ENCODE measurements at places on chromosomes 3 and 15.

GRCh38 chr3:51283421-51283820 lies 101.7 kb upstream of the MANF start:
- DNase-seq: no peak

- DNase-seq: no peak
Measured at GRCh38 chr3:69433969-69434325, 48.1 kb upstream of the FRMD4B start.

GRCh38 chr3:47536967-47537366 lies 23.5 kb upstream of the ELP6 start:
- DNase-seq: no peak

- no peak for DNase-seq
Measured at GRCh38 chr15:83616840-83617239, 37.1 kb upstream of the ADAMTSL3 start.

DNA sequence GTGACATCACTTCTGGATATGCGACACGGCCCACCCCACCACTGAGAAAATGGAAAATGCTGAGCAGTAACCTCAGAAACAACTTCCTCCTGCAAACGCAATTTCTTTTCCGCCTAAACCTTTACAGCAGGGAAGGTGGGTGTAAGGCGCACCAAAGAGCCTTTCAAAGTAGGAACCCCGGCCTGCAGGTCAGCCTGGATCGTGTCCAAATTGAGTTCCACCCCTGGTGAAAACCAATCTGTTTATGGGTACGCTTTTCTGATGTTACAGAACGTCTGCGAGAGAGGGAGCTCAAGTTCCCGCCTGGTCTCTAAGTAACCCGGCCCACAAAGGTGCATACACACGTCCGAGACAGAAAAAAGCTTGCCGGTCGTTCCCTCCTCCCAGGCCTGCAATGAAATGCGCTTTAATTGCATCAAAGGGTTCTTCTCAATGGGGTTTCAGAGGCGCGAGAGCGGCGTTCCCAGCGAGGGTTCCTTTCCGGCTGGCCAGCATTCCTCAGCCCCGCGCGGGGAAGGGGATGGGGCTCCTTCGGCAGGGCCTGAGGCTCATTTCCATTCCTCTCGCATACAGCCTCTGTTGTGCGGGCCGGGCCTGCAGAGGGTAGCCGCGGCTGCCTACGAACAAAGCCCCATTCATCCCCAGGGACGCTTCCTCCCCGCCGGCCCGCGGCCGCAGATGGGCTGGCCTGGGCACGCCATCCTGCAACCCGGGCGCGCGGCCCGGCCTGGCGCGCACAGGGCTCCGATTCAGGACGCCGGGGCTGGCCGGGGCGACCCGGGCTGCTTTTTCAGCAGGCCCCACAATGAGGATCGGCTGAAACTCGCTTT lies 138.1 kb downstream of the TMCO5A start:
- DNase-seq: peak; percentile 92

DNA sequence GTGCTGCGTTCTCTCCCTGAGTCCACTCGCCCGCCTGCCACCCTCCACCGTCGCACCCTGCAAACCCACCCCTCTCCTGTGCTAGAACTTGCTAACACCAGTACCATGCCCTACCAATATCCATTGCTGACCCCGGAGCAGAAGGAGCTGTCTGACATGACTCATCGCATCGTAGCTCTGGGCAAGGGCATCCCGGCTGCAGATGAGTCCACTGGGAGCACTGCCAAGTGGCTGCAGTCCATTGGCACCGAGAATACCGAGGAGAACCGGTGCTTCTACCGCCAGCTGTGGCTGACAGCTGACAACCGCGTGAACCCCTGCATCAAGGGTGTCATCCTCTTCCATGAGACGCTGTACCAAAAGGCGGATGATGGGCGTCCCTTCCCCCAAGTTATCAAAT lies 4.9 kb upstream of the ALAS1 start:
- peak; percentile 30 for DNase-seq

- no peak for DNase-seq
Measured at GRCh38 chr3:190059242-190059590, 61.5 kb downstream of the P3H2 start.

All from caudate nucleus (tissue), 63 donors.